ENCODE measurements at places on chromosomes 1 and 21. TPM values are rescaled to one million over a fixed set of nuclear protein-coding genes. Genes with fewer than 3 reads are reported as not detected.

PADI4 gene
- total RNA-seq = not detected

SELP gene
- total RNA-seq = 0.21 TPM

CD1B gene
- not detected for total RNA-seq

NEK2 gene
- total RNA-seq = 3.9 TPM

CRYAA gene
- not detected for total RNA-seq

SLAMF9 gene
- not detected for total RNA-seq

FMOD gene
- total RNA-seq = not detected

TRAF5 gene
- total RNA-seq = 14.5 TPM

GSTM4 gene
- 7.8 TPM for total RNA-seq

DNM3 gene
- total RNA-seq = 7.7 TPM

OLIG2 gene
- 0.33 TPM for total RNA-seq

KRTAP10-7 gene
- total RNA-seq = not detected

SPSB1 gene
- 8.1 TPM for total RNA-seq

CCDC17 gene
- 3.9 TPM for total RNA-seq

LCE3E gene
- total RNA-seq = not detected

LRRIQ3 gene
- 0.21 TPM for total RNA-seq

FAM72A gene
- total RNA-seq = 21.7 TPM

CBR3 gene
- 0.38 TPM for total RNA-seq

GABPA gene
- 22.6 TPM for total RNA-seq
